Stimulated activated CD8-positive, alpha-beta memory T cell treated with anti-CD3 and anti-CD28 coated beads, Interleukin-4, amount 100 ng/mL, for 1 hour (primary cell): ENCODE measurements at places on chromosomes 4 and X.

DNA sequence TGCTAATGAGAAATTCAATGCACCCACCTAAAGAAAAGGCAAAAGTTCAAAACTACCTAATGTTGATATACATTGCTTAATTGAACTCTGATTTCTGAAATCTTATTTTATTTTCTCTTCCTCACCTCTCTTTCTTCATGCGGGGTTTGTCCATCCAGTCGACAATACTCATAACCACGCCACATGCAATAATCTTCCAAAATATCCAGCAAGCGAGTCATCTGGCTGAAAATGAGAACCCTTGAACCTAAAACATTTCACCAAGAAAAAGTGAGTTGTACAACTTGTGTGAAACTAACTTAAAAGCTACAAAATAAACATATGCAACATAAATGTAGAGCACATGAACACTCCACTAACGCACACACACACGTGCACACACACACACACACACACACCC lies 26.7 kb downstream of the SMARCA1 start:
- no peak for DNase-seq

- DNase-seq: no peak
These were observed 55.3 kb downstream of the PALLD start for GRCh38 chr4:168551945-168552695.

DNA sequence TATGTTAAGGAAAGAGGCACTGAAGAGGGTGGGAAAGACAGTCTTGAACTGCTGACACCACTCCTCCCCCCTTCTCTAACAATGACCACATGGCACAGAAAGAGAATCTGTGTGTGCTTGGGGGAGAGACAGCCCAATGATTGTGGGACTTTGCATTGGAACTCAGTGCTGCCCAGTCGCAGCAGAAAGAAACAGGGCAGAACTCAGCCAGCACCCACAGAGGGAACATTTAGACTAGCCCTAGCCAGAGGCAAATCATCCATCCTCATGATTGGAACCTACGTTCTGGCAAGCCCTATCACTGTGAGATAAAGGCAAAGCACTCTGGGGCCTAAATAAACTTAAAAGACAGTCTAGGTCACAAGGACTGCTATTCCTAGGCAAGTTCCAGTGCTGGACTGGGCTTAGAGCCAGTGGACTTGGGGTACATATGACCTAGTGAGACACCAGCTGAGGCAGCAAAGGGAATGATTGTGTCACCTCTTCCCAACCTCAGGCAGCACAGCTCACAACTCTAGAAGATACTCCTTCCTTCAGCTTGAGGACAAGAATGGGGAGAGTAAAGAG lies 132.8 kb upstream of the S100G start:
- DNase-seq: no peak

- no peak for DNase-seq
These were observed 44.7 kb downstream of the SPATA4 start for GRCh38 chr4:176150704-176151103.

DNA sequence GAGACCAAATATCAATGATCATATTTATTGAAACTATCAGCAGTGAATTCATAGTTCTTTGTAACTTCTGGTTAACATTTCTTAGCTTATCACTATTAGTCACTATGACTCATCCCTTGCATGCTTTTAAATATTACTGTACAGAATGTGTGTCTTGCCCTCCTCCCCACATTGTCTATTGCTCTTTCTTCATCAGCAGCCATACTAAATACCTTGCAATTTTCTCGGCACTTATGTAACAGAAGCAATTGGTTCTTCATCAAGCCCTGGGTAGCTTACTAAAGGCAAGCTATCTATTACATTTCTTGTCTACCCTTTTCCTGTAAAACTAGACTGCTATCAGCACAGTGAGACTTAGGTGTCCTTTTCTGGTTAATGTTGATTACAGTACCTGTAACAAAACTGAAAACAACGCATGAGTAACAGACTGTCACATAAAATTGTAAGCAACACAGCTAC lies 8.2 kb downstream of the KLHL4 start:
- DNase-seq: no peak

GRCh38 chrX:363621-364375 lies 22.9 kb downstream of the PPP2R3B start:
- no peak for DNase-seq

DNA sequence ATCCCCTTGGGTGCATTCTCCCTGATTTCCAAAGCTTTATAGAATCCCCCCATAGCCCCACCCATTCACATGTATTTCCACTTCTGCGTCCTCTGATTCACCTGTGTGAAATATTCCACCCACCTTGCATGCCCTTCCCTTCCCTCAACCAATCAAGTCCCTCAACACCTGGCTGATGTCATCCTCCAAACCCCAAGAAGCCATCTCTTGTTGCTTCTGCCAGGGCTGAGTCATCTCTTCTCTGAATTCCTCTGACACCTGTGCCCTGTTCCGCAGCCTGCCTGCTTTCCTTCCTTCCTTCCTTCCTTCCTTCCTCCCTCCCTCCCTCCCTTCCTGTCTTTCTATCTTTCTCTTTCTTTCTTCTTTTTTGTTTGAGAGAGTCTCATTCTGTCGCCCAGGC lies 9.9 kb downstream of the CRMP1 start:
- DNase-seq: no peak

DNA sequence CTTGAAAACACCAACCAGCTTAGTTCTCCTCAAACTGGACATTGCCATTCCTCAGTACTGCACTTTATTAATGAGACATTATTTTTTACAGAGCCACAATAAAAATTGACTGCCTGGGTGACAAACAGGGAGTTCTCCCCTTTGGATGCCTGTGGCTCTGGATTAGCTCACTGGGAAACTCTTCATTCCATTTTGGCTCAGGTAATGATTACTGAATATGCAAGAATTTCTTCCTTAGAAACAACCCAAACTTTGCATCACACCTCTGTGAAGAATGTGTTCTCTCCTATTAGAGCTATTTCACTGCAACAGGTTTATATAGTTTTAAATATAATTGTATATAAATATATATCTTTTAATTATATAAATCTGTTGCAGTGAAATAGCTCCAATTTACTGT lies 2065.8 kb downstream of the ARAP2 start:
- no peak for DNase-seq

GRCh38 chrX:70046978-70047377 lies 2.8 kb downstream of the AWAT2 start:
- no peak for DNase-seq

- no peak for DNase-seq
These were observed 62.9 kb downstream of the ELF4 start for GRCh38 chrX:130047416-130047815.
